ENCODE measurements at places on chromosomes 2 and 18.

DNA sequence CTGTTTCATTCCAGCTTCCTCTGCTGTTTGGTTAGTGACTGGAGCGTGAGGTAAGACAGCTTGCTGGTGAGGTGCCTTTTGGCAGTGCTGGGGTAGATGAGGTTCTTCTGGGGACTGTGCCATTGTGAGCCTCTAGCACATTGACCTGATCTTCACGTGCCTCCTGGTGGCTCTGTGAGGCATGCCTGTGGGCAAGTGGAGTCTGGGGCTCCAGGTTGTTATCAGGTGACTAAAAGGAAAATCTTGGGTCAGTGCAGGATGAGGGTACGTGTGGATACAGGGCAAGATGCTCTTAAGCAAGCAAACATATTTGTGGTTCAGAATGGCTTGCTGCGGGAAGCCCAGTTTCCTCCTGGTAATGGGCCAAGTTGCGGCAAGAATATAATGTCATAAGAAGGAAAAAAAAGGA is 75.4 kb downstream of the FHOD3 start:
- no peak for DNase-seq

GRCh38 chr2:207324001-207324400 is 158.3 kb upstream of the KLF7 start:
- DNase-seq = no peak

DNA sequence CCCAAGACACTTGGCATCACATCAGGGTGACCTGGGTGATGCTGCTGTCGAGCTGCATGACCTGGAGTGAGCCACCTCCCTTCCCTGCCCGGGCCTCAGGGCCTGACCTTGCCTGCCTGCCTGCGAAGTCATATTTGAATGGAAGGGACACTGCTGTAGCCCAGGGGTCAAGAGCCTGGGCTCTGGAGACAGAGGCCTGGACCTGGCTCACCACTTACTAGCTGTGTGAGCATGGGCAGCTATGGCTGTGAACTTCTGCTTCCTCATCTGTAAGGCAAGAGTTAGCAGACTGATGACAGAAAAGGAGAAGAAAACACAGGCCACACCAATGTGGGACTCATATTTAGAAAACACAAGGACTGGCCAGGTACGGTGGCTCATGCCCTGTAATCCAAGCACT is 118.7 kb downstream of the ZFP36L2 start:
- no peak for DNase-seq

DNA sequence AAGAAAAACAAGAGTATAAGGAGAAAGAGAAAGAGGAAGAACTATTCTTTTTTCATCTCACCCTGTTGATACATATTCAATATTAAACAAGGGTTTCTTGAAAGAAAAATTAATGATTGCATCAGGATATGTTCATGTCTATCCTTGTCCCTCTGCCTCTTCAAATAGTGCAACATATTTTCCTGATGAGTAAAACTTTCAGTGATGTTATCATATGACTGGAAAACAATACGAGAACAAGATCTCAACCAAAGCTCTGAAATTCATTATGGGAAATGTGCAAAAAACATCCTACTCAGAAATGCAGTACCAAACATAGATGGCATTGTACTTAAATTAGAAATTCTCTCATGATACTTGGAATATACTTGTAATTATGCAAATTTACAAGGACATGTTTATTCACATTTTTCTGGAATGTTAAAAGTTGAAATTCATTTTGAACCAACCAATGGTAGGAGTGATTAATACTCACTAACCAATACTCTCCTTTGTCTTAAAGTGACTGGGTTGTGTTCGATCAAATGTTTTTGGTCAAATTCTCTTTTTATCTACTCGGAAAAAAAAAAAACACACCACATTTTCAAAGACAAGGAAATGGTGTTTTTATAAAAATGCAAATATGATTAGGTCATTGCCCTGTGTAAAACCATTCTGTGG is 148.9 kb upstream of the GULP1 start:
- no peak for DNase-seq

DNA sequence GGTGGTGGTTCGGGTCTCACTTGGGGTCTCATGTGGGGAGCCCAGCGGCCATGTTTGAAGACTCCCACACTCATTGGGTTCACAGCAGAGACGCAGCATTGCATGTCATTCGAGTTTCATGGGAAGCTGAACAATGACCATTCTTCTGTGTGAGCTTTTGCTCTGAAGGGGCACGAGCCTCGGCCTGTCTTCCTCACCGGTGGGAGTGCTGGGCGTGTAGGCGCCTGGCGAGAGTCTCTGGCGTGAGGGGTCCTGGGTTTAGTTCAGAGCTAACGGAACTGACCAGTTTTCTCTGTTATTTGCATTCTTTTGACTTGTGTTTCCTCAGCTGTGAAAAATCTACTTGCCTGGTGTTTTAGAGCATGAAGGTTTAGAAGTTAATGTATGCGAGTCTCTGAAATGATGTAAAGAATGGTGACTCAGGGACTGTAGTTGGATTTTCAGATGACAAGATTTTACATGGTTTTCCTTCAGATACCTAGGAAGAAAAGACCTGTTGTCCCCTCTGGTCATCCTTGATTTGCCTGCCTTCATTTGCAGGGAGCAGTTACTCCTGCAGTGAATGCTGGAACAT is 98.1 kb downstream of the ARMC9 start:
- DNase-seq = no peak
